ENCODE measurements at places on chromosomes 6 and 20.

DNA sequence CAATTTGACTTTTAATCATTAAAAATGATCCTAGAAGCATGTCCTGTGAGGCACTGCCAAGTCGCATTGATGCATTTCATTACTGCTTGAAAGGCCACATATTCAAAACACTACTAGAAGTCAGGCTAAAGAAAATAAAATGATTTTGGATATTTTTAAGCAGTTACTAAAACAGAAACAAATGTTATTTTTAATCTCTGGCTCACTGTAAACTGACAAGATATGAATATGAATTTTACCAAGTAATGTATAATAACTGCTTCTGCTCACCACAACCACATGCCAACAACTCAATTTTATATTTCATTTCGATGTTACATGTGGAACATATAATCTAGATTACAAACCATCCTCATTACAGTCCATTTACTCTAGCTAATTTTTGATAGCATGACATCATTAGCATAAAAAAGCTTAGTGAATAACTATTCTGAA lies 90.6 kb downstream of the ATXN1 start:
- DNase-seq = no peak

DNA sequence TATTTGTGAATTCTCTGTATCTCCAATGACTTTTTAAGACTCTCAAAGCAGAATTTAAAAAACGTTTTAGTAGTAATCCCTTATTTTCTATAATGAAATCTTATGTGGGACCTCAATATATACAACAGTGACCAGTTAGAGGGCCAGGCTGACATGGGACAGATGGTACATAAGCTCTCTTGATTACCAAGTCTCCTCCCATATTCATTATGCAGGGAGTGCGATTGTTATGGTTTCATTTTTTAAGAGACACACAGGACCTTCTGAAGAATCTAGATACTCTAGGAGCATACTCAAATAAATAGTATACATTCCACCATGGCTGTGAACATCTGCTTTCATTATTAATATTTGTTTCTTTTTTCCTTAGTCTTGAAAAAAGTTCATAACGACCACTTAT lies 43.5 kb downstream of the GCLC start:
- DNase-seq = no peak

DNA sequence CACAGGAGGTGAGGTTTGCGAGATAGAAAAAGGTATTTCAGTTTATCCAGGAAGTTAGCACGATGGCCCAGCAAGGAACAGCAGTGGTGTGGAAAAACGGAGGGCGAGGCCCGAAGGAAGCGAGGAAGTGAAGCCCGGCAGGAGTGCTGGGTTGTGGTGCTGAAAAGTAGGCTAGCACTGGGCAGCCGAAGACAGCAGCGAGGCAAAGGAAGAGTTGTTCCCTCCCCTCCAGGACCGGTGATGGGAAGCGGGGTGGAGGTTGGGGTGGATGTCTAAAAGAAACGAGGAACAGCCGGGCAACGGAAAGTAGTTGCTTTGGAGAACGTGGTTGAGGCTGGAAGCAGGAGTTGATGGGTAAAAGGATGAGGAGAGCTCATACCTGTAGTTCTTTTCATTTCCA lies 1.4 kb downstream of the METTL24 start:
- no peak for DNase-seq

GRCh38 chr6:31171931-31172905 lies 1.7 kb upstream of the POU5F1 start:
- DNase-seq = no peak

GRCh38 chr6:5422321-5422915 lies 161.1 kb downstream of the FARS2 start:
- no peak for DNase-seq

GRCh38 chr6:47096211-47096895 lies 54.2 kb upstream of the ADGRF1 start:
- no peak for DNase-seq

DNA sequence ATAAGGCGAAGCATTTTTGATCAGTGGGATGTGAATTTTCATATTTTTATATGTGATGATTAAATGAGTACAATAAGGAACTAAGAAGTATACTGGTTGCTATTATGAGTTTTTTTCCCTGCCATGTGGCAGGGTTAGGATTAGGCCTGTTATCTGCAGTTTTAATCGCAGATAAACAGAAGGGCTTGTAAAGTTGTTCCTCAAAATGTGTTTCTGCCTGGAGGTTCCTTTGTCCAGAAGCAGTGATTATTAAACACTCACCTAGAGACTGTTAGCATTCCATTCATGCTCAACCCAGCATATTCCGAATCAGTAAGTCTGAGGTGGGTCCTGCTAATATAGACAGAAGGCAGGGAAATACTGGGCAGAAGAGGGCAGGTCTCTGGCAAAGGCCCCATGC lies 316.0 kb downstream of the CLIC5 start:
- DNase-seq = no peak

- DNase-seq = no peak
These were observed 120.0 kb upstream of the RREB1 start for GRCh38 chr6:6987749-6988148.

DNA sequence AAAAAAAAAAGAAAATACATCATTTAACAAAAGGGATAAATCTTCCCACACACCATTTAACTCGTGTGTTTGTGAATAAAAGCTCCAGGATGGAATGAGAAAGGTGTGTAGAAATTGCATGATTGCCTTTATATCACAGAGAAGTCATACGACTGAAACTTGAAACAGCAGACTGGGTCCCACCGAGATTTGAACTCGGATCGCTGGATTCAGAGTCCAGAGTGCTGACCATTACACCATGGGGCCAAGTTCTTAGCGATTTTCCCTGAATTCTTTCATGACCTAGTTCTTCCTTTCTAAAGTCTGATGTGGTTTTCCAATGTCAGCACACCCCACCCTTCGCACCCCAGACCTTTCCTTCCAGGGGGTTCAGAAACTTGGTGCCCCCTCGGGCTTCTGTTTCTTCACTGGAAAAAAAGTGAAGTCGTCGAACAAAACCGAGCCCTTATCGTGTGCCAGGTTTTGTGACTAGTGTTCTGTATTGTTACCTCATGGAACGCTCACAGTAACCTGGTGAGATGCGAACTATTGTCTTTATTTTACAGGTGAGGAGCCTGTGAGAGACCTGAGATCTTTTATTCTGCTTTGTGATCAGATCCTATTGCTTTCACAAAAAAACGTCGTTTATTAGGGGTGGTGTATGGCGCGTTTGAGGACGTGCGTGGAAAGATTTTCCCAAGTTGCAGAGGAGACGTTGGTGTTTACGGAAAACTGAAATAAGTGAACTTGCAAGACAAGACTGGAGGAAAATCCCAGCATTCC lies 120.8 kb downstream of the OR2B2 start:
- DNase-seq = peak; percentile 29

DNA sequence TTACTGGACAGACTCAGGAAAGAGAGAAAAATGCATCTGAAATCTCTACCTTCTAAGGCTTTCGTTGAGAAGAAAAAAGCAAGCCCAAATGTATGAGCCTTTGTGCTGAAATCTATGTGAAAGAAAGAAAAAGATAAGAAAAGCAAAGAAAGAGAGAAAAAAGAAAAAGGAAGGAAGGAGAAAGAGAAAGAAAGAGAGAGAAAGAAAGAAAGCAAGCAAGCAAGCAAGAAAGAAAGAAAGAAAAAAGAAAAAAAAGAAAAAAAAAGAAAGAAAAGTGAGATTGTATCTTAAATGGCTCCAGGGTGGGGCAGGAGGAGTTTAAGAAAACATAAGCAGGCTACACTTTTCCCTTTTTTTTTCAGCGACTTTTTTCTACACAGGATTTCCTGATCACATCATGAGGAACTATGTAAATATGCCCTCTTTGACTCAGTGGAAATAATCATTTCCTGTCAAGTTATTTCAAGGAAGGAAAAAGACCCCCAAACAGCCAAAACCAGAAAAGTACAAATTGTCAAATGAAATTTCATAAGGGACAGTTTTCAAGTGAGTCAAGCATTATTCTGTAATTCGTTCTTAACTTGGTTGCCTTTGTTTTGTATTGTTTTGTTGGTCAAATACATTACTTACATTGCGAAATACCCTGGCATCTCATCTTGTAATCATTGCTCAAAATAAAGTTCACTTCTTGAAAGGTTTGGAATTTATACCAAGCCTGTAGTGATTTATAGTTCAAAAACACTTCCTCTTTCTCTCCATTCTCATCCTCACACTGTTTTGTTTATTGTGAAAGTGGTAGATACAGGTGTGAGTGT lies 79.5 kb upstream of the RNF217 start:
- no peak for DNase-seq

DNA sequence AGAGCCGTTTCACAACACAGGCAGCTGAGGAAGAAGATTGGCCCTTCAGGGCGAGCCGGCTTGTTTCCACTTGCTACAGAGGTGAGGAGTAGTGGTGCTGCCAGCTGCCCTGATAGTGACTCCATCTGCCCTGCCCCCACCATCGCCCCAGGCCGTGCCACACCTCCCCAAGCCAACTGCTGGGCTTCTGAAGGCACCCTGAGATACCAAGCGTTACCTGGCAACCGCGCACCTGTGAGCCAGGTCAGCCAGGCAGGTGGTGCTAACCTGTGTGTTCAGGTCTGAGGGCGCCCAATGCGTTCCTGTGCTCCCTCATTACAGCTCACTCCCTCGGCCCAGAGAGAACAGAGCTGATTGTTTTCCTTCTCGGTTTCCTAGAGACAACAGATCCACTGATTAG lies 299.1 kb upstream of the ID4 start:
- no peak for DNase-seq

DNA sequence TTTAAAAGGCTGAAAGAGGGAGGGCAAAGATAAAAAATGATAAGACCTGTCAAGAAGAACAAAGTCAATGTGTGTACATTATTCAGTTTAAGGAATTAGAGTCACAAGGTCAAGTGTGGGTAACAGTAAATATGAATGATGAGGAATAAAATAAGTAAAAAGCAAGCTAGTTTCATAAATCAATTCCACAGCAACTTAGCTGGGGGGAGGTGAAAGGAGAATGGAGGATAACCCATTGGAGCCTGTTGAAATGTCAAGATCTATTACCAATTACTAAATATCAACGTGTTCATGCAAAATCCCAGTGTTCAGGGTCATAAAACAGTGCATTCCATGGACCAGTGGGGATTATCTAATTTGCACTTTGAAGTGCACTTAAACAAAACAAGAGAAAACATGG lies 242.9 kb downstream of the TBX18 start:
- DNase-seq = no peak

DNA sequence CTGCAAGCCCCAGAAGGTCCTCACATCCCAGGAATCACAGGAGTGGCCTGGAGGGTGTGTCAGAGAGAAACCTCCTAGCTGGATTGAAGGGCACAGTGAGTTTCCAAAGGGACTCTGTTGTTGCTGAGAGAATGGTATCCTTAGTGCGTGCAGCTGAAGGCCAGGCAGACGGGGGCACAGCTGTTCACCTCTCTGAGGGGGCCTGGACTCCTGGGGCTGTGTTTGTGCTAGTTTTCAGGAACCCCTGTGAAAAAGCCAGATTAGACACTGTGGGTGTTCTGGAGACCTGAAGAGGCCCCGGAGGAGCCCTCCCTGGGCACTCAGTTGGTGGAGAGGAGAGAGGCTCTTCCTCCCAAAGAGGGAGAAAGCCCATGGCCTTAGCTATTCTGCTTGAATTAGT lies 223.4 kb downstream of the FARS2 start:
- DNase-seq = no peak

DNA sequence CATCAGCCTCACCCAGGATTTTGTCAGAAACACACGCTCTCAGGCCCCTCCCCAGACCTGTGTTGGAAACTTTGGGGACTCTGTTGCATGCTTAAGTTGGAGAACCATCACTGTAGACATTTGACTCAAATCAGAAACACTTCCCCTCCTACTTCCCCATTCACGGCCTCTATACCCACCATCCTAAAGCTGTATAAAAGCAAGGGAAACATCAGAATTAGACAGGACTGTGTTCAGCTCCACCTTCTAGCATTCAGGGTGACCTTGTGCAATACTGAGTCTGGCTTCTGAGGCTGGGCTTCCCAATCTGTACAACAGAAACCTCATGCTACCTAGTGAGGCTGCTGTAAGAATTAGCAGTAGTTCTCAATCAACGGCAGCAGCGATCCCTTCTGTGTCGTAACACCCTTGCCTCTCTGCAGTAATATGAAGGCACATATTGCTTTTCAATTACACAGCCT lies 252.3 kb downstream of the LY86 start:
- no peak for DNase-seq

GRCh38 chr20:50415516-50416268 lies 94.5 kb upstream of the PTPN1 start:
- peak; percentile 97 for DNase-seq

GRCh38 chr6:109793792-109794191 lies 102.7 kb downstream of the FIG4 start:
- DNase-seq = no peak

DNA sequence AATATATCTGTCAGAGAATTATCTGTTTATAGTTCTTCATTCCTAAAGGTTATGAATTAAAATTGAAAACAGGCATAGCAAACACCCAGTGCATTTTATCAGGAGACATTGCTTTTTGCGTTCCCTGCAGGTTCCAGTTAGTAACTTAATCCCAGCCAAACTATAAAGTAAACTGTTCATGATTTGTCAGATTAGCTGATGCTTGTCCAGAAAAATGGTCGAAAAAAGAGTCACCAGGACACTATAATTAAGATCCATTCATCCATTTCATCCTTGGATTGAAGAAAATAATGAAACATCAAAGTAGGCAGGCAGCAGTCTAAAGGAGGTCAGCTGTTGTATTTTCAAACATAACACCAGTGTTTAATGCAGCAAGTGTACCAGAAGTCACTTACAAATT lies 75.9 kb downstream of the EPHA7 start:
- no peak for DNase-seq

DNA sequence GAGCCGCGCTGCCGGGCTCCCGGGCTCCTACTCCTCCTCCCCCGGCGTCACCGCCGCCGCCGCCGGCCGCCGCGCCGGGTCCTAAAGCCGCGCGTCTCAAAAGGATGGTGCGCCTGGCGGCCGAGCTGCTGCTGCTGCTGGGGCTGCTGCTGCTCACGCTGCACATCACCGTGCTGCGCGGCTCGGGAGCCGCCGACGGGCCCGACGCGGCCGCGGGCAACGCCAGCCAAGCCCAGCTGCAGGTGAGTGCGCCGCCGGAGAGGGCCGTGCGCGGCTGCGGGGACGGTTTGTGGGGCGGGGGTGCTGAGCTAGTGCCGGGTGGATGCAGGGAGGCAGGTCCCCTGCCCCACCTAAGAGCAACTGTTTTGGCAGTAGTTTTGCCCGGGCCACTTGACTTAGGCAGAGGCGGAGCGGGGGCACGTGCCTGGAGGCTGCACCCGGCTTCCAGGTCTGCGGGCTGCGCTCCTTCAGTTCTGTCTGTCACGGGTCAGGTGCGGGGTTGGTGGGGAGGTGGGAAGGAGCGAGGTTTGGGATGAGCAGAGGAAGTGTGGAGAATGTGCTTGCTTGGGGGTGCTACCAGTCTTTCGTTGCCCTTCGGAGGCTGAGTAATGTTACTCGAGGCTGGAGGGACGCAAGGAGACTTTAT lies 722 bp downstream of the ISM1 start:
- no peak for DNase-seq

GRCh38 chr6:118804091-118804490 lies 89.9 kb upstream of the ASF1A start:
- no peak for DNase-seq

- DNase-seq = no peak
These were observed 7.6 kb downstream of the BTN2A2 start for GRCh38 chr6:26390531-26390930.

GRCh38 chr20:19757487-19758132 lies 448 bp upstream of the RIN2 start:
- peak; percentile 64 for DNase-seq
